Central memory CD8-positive, alpha-beta T cell (primary cell): ENCODE measurements at places on chromosomes 11 and 22.

GRCh38 chr11:2092464-2092910, 46.7 kb downstream of the IGF2 start:
- DNase-seq: no peak

GRCh38 chr11:69377953-69378302, 84.0 kb downstream of the MYEOV start:
- no peak for DNase-seq

DNA sequence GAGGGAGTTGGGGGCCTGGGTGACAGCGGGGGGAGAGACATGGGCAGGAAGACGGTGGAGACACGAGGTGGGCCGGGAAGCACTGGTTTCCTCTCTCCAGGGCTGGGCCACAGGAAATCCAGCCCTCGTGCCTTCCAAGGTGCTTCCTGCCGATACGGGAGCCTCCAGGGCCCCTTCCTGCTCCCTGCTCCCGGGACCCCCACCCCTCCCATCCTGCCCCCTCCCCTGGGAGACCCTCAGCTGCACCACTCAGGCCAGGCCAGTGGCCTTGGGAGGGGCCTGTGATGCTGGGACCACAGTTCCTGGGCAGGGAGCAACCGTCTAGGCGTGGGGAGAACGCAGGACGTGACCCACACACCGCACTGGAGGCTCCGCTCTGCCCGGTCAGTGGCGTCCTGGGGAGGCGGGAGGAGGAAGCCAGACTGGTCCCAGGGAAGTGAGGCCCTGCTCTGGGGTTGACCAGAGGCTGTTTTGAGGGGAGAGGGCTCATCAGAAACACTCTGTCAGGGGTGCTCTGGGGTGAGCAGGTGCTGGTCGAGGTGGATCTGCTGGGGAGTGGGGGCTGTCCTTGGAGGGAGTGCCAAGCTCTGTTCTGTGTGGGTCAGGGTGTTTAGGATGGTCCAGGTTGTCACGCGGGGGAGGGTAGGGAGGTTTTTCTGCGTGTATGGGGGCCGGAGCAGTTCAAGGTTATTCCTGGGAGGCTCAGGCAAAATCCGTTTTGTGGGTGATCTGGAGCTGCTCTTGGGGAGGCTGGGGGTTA, at the start of gene SHANK3:
Gene SHANK3, plus strand, starts transcription at position 353 of the 760 bp plus-strand sequence.
- DNase-seq: no peak

DNA sequence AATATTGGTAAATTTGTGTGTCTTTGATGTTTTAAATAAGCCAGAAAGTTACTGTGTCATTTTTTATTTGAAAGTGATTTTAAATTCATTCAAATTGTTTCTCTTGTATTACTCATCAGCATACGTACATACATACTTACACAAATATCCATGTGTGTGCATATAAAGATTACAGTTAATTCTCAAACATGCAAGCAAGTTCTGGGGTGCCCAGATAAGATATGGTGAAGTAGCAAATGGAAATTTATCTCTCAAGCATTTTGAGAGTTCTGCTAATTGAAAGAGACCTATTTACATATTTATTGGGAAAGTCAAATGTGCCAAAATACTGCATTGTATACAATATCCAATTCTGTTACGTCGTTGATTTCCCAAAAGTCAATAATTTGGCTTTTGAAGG, 1024.0 kb upstream of the CNTN5 start:
- DNase-seq: no peak

GRCh38 chr11:27839226-27839913, 139.1 kb upstream of the BDNF start:
- no peak for DNase-seq

DNA sequence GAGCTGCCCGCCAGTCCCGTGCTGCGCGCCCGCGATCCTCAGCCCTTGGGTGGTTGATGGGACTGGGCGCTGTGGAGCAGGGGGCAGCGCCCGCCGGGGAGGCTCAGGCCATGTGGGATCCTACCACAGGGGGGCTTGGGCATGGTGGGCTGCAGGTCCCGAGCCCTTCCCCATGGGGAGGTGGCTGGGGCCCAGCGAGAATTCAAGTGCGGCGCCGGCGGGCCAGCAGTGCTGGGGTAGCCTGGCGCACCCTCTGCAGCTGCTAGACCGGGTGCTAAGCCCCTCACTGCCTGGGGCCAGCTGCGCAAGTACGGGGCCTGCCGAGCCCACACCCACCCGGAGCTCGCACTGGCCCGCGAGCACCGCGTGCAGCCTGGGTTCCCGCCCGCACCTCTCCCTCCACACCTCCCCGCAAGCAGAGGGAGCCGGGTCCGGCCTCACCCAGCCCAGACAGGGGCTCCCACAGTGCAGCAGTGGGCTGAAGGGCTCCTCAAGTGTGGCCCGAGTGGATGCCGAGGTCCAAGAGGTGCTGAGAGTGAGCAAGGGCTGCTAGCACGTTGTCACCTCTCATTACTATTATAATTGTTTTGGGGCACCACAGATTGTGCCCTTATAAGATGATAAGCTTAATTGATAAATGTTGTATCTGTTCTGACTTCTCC, 333.2 kb downstream of the CASP12 start:
- no peak for DNase-seq

DNA sequence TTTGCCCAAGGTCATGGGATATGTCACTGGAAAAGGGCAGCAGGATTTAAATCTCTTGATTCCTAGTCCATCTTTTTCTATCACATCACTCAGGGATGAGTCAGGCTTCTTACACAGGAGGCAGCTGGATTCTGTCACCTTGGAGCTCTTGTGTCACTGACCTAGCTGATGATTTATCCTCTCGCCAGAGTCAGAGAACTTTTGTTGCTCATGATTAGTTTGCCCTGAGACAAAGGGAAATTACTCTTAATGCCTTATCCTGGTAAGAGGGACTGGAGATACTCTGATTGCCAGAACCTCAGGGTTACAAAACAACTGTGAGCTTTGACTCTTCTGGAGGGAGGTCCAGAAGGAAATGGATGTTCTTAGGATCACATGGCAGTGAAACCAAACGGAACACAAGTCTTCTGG, 10.1 kb downstream of the COA4 start:
- no peak for DNase-seq

DNA sequence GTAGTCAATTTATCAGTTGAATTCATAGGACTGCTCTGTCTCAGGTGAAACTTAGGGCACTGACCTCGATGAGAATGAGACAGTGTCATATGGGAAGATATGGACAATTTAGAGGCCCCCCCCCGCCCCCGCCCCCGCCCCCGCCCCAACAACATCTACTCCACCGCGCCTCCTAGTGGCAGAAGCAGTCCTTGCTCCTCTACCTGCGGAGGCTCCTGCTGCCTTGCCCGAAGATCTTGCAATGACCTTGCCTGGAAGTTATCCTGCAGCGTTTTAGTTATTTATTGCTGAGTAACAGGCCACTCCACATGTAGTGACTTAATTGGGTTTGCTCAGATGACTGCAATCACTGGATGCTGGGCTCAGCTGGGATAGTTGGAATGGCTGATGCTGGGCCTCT, 15.2 kb downstream of the SERPINH1 start:
- DNase-seq: peak; percentile 37

DNA sequence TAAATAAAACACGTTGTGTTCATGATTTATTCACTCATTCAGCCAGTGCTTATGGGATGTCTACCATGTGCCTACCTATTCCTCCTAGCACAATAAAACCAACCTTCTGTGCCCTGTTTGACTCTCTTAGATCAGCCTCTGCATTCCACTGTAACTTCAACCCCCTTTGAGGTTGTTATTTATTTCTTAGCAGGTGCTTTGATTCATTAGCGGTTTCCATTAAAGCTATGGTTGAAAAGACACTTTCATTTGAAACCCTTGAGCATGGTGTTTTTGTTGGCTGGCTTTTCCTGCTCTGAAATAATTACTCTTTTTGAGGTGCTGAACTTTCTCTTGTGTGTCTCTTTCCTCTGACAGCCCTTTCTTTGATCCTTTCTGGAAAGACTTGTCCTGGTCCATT, 570.6 kb upstream of the LARGE1 start:
- DNase-seq: no peak

GRCh38 chr11:120133216-120134105, 4.5 kb downstream of the TRIM29 start:
- no peak for DNase-seq

GRCh38 chr22:47781427-47782111, 1019.1 kb downstream of the TBC1D22A start:
- DNase-seq: no peak

DNA sequence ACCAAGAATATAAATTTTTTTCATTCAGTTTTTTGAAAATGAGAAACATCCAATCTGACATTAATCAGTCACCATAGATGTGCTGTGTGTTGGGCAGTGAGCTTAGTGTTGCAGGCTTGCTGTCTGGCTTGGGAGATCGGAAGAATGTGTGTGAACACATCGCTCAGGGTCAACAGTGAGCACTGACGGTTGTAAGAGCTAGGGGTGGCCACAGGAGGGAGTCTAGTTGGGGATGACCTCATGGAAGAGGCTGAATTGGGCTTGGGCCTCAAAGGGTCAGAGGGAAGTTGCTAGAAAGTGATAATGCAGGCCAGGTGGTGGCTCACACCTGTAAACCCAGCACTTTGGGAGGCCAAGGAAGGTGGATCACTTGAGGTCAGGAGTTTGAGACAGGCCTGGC, 375.4 kb downstream of the DDX10 start:
- no peak for DNase-seq
